Smooth muscle cell of the brain vasculature (primary cell): ENCODE measurements at places on chromosomes 5 and 9.

- no peak for DNase-seq
Measured at GRCh38 chr9:96087669-96088299, 212.3 kb downstream of the ERCC6L2 start.

GRCh38 chr5:72012906-72013305 lies 94.4 kb upstream of the MAP1B start:
- DNase-seq, result no peak

DNA sequence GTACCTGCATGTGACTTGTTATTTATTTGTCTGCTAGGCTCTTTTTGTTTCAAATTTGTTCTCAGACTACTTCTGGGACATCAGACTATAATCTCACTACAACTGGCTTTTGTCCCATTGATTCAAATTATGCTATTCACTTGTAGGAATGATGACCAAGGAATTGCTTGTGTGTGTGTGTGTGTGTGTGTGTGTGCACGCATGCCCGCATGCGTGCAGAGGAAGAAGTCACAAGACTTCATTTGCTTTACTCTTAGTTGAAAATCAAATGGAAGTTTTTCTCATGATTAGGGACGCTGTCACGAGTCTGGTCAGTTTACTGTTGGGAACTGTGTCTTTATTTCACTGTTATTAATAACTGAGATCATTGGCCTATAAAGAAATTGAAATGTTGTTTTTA lies 268.7 kb downstream of the RAB3C start:
- DNase-seq, result no peak

- DNase-seq, result no peak
Measured at GRCh38 chr9:68951879-68952659, 61.8 kb downstream of the PRKACG start.

- DNase-seq, result peak; percentile 12
Measured at GRCh38 chr9:73081979-73082657, 69.5 kb upstream of the ANXA1 start.
